ENCODE measurements at places on chromosomes 6 and 20. TPM values are rescaled to one million over a fixed set of nuclear protein-coding genes. Genes with fewer than 3 reads are reported as not detected.
A peak's percentile ranks its signal among the peaks of the same experiment; 100 is the strongest.

DNA sequence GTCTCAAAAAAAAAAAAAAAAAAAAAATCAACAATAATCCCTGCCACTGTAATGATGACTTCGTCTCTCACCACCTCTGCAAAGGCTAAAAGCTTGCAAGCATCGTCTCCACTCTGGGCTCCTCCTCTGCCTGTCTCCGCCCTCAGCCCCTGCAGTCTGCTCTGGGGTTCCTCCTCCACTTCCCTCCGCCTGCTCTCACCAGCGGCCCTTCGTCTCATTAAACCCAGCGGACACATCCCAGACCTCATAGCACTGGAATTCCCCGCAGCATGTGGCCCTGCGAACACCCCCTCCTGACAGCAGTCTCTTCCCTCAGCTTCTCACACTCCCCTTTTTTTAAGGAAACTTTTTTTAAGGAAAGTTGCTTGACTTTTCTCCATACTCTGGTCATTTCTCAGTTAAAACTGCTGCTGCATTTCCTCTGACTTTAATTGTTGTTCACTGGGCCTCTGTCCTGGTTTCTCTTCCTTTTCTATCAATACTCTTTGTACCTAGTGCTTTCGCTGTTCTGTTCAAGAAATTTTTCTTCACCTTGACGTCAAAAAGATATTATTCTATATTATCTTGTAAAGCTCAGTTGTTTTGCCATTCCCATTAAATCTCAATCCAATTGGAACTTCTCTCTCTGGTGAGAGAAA, 70.9 kb upstream of the PLEKHG1 start:
- no peak for DNase-seq

GRCh38 chr6:88982720-88983119, 19.3 kb upstream of the RNGTT start:
- peak; percentile 79 for DNase-seq

DNA sequence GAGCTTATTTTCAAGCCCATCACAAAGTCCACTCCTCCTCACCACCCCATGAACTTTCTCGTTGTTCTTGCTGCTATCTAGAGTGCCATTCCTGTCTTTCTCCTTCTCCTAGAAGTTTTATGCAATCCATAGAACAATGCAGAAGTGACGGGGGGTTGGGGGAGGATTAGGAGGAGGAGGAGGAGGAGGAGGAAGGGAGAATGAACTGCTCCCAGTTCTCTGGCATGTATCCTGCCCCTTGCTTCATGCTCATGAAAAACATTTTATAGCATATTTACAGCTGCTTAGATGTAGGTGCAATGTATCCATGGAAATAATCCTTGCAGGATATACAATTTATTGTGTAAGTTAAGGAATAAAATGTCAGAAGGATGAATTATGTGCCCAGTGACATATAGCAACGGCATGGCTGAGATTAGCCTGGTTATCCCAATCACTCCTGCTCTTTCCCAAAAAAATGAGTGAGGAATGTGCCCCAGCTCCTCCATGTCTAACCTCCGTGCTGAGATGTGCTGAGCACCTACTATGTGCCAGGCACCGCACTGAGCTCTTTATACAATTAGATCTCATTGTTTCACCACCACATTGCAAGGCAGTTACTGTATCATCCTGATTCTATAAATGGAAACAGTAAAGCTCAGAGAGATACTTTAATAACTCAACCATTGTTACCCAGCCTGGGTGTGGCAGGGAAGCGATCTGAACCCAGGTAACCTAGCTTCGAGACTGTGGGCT, 41.6 kb upstream of the TFAP2C start:
- no peak for DNase-seq

DNA sequence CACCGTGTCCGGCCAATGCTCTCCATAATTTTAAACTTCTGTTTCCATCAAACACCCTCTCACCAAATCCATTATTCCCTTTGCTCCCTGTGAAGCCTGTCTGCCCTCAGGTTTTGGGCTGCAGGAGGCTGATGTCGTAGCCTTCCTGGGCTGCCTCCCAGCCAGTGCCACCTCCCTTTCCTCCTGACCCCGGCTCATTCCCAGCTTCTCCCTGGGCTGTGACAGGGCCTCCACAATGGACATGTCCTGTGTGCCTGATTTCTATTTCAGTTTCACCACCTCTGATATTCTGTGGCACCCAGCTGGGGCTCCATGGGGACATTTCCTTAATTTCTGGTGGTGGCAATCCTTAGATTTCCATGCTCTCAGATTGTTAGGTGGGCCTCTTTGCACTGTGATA, 28.8 kb downstream of the IL20RA start:
- no peak for DNase-seq

- DNase-seq, result no peak
Observed at GRCh38 chr6:81734081-81734480, 18.4 kb downstream of the TENT5A start.

- no peak for DNase-seq
Observed at GRCh38 chr6:56311061-56311460, 63.7 kb upstream of the COL21A1 start.

- DNase-seq, result peak; percentile 43
Observed at GRCh38 chr20:58447511-58448391, 58.7 kb downstream of the VAPB start.

- DNase-seq, result no peak
Observed at GRCh38 chr20:36331209-36331608, 25.1 kb downstream of the DLGAP4 start.

GRCh38 chr20:59752704-59753460, 148.5 kb downstream of the PHACTR3 start:
- no peak for DNase-seq

The LHFPL5 gene
- total RNA-seq, result not detected

The APMAP gene
- 54.3 TPM for total RNA-seq

The HMGCLL1 gene
- not detected for total RNA-seq

The CLVS2 gene
- not detected for total RNA-seq

The FITM2 gene
- 4.8 TPM for total RNA-seq

The NRN1 gene
- total RNA-seq, result 44.1 TPM

All from MG63 (cell line).